ENCODE measurements at places on chromosomes 3 and 15.

GRCh38 chr15:63915209-63915872 is 81.6 kb upstream of the HERC1 start:
- peaks cover 2% of the 10 kb centered on the region for H3K4me1 ChIP-seq
- no peaks in the 10 kb centered on the region for H3K27me3 ChIP-seq
- H3K36me3 ChIP-seq: no peaks in the 10 kb centered on the region

DNA sequence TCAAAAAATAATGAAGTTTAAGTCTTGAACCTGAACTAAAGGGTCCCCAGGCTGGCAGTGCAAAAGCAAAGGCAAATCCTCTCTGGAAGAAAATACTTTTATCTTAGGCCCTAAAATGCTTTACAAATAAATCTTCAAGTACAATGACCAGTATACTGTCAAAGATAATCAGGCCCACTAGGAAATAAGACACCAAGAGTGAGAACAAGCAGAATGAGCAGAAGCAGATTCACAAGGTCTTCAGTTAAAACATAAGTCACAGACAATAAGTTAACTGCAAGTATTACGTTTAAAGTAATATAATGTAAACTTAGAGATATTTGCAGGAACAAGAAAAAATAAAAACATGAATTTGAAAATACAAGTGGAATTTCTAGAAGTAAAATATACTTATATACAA is 42.2 kb upstream of the IGSF10 start:
- no peaks in the 10 kb centered on the region for H3K27me3 ChIP-seq
- no peak overlapping the region for H3K27ac ChIP-seq
- H3K4me3 ChIP-seq: no peak overlapping the region
- DNase-seq: no peak

DNA sequence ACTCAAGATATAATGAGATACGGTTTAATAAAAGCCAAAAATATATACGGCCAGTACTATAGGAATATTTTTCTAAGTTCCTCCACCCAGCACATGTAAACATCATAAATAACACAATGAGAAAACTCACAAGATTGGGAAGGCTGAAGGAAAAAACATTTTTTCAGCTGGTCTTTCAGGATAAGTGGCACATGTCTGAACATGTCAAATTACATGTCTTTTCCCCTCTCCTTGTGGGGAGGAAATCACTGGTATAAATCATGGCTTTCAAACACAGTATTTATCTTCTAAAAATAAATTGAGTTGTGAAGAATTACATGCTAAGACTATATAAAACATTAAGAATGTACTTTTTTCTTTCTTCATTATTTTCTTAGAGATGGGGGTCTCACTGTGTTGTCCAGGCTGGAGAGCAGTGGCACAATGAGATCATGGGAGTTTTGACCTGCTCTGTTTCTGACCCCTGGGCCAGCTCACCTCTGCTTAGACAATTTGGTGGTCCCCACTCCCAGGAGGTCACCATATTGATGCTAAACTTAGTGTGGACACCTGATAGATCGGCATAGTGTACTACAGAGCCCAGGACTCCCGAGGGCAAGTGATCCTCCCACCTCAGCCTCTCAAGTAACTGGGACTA is 32.8 kb downstream of the ETV5 start:
- H3K27ac ChIP-seq: no peak overlapping the region
- no peak overlapping the region for H3K4me3 ChIP-seq
- no peaks in the 10 kb centered on the region for H3K4me1 ChIP-seq
- DNase-seq: no peak
- no peaks in the 10 kb centered on the region for H3K36me3 ChIP-seq

GRCh38 chr15:25510146-25510545 is 71.3 kb upstream of the UBE3A start:
- DNase-seq: no peak
- H3K27me3 ChIP-seq: no peaks in the 10 kb centered on the region
- no peaks in the 10 kb centered on the region for H3K36me3 ChIP-seq
- no peak overlapping the region for H3K27ac ChIP-seq
- H3K4me3 ChIP-seq: no peak overlapping the region

GRCh38 chr3:107680698-107681097 is 157.9 kb downstream of the BBX start:
- peaks cover 25% of the 10 kb centered on the region for H3K4me1 ChIP-seq
- no peaks in the 10 kb centered on the region for H3K36me3 ChIP-seq
- H3K27ac ChIP-seq: no peak overlapping the region
- DNase-seq: no peak
- H3K4me3 ChIP-seq: no peak overlapping the region

GRCh38 chr15:40287505-40287904 is 4.6 kb upstream of the ANKRD63 start:
- no peaks in the 10 kb centered on the region for H3K4me1 ChIP-seq
- H3K36me3 ChIP-seq: peaks cover 7% of the 10 kb centered on the region
- H3K4me3 ChIP-seq: no peak overlapping the region
- H3K27ac ChIP-seq: no peak overlapping the region
- no peaks in the 10 kb centered on the region for H3K27me3 ChIP-seq

GRCh38 chr3:185813205-185813604 is 11.6 kb downstream of the IGF2BP2 start:
- no peaks in the 10 kb centered on the region for H3K36me3 ChIP-seq
- peaks cover 2% of the 10 kb centered on the region for H3K27me3 ChIP-seq
- H3K4me1 ChIP-seq: no peaks in the 10 kb centered on the region
- no peak overlapping the region for H3K4me3 ChIP-seq
- H3K27ac ChIP-seq: peak overlapping the region; percentile 29
- DNase-seq: no peak

DNA sequence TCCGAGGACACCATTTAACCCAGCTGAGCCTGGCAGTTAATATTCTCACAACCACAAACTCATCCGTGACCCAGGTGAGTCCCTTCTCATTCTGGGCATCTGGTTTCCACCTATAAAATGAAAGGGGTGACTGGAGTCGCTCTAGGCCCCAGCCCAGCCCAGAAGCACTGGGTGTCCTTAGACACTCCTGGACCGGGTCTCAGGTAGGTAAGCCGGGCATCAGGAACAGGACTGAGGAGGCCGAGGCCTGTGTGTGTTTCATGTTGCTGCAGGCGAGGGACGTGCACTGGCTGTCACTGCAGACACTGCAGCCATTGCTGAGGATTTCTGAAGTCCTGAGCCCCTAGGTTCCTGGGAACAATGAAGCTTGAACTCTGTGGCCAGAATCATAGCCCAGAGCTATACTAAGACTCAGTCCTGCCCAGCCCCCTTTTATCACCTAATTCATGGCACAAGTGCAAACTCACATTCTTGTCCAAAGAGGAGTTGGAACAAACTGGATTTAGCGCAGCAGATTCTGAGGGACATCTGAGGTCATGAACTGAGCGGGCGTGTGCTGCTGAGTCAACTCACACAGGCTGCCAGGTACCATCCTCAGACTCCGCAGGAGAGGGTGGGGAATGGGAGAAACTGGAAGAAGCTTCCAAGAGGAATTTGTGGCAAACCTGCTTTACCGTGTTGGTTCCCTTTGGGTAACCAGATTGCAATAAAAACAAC is 184.9 kb downstream of the FAM43A start:
- DNase-seq: no peak
- H3K36me3 ChIP-seq: no peaks in the 10 kb centered on the region
- H3K4me1 ChIP-seq: no peaks in the 10 kb centered on the region
- H3K27ac ChIP-seq: no peak overlapping the region

DNA sequence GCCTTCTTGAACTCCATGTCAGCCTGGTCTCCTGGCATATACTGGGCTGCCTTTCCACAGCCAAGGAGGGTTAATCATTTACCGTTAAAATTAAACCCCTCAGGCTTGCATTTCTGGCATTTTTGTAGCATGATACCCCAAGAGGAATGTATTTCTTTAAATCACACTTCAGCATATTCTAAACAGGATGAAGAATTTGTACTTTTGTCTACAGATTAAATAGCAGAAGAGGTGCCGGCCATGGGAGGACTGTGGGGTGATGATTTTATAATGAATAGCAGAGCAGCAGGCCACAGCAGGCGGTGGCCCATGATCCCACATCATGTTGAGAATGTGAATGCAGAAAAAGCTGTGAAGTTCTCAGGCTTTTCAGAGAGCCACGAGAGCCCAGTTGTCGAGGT is 90.2 kb downstream of the ARNT2 start:
- no peaks in the 10 kb centered on the region for H3K4me1 ChIP-seq
- no peak overlapping the region for H3K4me3 ChIP-seq
- no peaks in the 10 kb centered on the region for H3K27me3 ChIP-seq
- no peak for DNase-seq
- H3K36me3 ChIP-seq: no peaks in the 10 kb centered on the region

- no peaks in the 10 kb centered on the region for H3K36me3 ChIP-seq
- H3K27ac ChIP-seq: no peak overlapping the region
- H3K27me3 ChIP-seq: no peaks in the 10 kb centered on the region
These were observed 5.9 kb downstream of the FLNB start for GRCh38 chr3:58013973-58014649.

DNA sequence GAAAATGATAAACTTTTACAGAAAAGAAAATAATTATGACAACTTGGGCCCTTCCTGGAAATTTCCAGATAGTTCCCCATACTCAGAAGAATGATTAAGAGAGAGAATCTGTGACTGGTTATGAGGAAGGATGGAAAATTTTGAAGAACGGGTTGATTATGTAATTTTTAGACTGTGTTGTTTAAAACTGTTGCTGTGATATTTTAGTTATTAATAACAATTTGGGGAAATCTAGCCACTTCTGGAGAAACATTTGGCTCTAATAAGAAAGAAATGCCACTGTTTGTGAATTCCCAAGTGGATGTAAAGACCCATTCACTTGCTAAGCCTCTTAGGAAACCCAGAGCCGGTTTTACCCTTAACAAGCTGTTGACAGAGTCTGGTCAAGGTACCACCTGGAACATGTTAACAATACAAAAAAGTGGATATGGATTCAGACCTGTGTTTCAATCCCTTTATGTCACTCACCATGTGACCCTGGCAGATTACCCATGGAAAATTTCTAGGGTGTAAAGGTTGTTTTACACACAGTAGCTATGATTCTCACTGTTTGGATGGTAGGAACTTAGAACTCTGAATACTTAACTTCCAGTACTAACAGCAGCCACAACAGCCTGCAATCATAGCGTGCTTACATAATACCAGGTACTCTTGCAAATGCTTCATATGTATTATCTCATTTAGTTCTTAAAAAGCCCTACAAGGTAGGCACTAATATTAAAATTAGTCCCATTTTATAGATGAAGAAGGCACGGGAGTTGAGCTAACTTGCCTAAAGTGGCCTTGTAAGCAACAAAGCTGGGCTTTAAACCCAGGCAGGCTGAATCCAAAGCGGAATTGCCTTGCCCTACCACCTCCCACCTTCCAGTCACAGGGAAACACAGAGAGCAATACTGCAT is 32.0 kb downstream of the ZBTB38 start:
- no peak overlapping the region for H3K4me3 ChIP-seq
- H3K27me3 ChIP-seq: no peaks in the 10 kb centered on the region
- H3K27ac ChIP-seq: no peak overlapping the region
- DNase-seq: no peak
- H3K4me1 ChIP-seq: peaks cover 47% of the 10 kb centered on the region

DNA sequence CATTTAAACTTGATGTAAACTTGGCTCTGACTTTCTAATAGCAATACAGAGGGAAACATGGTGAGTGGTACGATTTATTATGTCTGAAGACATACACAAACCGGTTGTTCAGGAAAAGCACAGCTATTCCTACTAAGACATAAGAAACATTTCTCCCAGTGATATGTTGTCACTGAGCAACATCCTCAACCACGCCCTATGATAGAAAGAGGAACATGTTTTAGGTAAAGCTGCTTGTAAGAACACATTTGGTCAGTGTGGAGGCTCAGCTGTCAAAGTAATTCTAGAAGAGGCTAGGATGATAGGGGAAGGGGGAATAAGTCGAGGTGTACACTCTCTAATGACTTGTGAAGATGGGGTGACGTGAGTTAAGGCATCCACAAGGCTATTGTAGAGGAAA is 42.7 kb upstream of the B3GNT5 start:
- DNase-seq: no peak
- H3K4me1 ChIP-seq: no peaks in the 10 kb centered on the region
- no peak overlapping the region for H3K4me3 ChIP-seq
- H3K27me3 ChIP-seq: no peaks in the 10 kb centered on the region
- no peaks in the 10 kb centered on the region for H3K36me3 ChIP-seq
- H3K27ac ChIP-seq: no peak overlapping the region

DNA sequence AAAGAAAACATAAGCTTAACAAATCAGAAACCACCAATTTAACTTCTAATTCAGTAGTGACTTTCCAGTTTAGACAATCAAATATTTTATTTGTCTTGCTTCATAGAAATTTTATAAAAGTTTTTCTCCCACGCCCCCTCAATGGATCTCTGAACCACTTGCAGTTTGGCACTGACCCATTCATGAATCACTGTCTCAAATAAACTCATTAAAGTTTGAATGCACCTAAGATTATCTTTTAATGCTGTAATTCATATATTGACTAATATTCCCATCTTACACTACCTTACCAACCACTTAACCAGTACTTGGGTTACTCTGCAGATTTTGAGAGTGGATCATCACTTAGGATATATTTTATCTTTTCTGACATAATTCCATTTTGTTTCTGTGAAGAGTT is 880.2 kb downstream of the OTOL1 start:
- no peak for DNase-seq
- H3K4me1 ChIP-seq: no peaks in the 10 kb centered on the region
- H3K27me3 ChIP-seq: no peaks in the 10 kb centered on the region
- H3K27ac ChIP-seq: no peak overlapping the region
- no peak overlapping the region for H3K4me3 ChIP-seq
- H3K36me3 ChIP-seq: no peaks in the 10 kb centered on the region

DNA sequence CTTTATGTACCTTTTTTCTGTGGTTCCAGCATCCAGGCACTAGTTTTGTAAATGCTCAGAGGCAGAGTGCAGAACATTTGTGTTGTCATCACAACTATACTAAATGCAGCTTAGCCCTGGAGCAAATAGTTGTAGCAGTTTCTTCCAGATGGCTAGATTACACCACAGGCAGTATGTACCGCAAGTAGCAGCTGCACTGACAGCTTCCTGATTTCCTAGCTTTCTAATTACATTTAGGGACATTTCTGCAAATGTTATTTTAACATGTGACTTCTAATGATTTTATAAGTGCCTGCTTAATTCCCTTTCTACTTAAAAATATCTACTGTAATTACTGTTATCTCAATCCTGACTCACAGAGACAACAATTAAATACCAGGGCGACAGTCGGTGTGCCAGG is 106.5 kb downstream of the NR2E3 start:
- H3K4me1 ChIP-seq: no peaks in the 10 kb centered on the region
- H3K36me3 ChIP-seq: no peaks in the 10 kb centered on the region
- no peak overlapping the region for H3K4me3 ChIP-seq
- H3K27ac ChIP-seq: no peak overlapping the region

DNA sequence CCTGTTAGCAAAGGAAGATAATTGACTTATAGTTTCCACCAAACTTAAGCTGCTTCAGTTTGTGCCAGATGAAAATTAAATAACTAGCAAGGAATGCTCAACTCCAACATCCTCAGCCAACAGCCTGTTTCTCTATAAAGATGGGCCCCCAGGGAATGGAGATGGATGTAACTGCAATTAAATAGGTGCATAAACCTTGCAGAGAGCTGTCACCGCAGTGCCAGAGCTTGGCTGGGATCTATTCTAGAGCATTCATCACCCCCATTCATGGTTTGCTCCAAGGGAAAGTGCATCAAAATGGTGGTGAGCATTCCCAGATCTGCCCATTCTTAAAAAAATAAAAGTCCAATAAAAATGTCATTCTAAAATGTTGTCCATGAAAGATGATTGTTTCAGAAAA is 19.7 kb upstream of the RORA start:
- no peak overlapping the region for H3K27ac ChIP-seq
- no peaks in the 10 kb centered on the region for H3K36me3 ChIP-seq
- no peaks in the 10 kb centered on the region for H3K4me1 ChIP-seq
- H3K4me3 ChIP-seq: no peak overlapping the region

All from CD8-positive, alpha-beta memory T cell (primary cell).